ENCODE measurements at places on chromosomes 5 and 9.

- no peak for DNase-seq
Observed at GRCh38 chr9:99411479-99412115, 189.5 kb downstream of the SEC61B start.

DNA sequence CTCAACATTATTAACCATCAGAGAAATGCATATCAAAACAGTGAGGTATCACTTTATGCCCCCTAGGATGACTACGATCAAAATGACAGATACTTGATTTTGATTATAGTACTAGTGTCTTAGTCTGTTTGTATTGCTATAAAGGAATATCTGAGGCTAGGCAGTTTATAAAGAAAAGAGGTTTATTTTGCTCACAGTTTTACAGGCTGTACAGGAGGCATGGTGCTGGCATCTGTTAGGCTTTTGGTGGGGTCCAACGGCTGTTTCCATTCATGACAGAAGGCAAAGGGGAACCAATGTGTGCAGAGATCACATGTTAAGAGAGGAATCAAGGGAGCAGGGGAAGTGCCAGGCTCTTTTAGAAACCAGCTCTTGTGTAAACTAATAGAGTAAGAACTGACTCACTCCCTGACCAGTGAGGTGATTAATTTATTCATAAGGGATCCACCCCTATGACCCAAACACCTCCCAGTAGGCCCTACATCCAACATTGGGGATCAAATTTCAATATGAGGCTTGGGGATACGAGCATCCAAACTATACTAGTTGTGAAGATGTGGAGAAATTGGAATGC lies 16.0 kb upstream of the AFF4 start:
- DNase-seq, result no peak

GRCh38 chr5:402615-403359 lies 40.2 kb upstream of the EXOC3 start:
- DNase-seq, result no peak

- DNase-seq, result no peak
Observed at GRCh38 chr9:35691334-35691650, 1.6 kb upstream of the TPM2 start.

DNA sequence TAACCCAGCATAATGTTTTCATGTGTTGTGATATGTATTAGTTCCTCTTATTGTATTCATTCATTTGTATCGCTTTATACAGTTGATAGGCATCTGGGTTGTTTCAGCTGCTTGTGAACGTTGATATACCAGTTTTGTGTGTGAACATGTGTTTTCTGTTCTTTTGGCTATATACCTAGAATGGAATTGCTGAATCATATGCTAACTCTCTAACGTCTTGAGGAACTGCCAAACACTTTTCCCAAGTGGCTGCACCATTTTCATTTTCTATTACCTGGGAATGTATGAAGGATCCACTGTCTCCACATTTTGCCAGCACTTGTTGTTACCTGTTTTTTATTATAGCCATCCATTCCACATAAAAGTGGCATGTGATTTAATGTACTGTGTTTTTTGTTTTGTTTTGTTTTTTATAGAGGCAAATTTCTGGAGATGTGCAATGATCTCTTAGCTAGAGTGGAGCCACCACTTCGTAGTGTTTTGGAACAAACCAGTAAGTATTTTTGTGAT lies 34.6 kb downstream of the HSPA4 start:
- DNase-seq, result no peak

GRCh38 chr9:106403081-106403480 lies 459.9 kb upstream of the ZNF462 start:
- no peak for DNase-seq

- no peak for DNase-seq
Observed at GRCh38 chr5:33180900-33181299, 259.9 kb upstream of the TARS1 start.

GRCh38 chr9:136010615-136011361 lies 49.6 kb upstream of the UBAC1 start:
- no peak for DNase-seq

DNA sequence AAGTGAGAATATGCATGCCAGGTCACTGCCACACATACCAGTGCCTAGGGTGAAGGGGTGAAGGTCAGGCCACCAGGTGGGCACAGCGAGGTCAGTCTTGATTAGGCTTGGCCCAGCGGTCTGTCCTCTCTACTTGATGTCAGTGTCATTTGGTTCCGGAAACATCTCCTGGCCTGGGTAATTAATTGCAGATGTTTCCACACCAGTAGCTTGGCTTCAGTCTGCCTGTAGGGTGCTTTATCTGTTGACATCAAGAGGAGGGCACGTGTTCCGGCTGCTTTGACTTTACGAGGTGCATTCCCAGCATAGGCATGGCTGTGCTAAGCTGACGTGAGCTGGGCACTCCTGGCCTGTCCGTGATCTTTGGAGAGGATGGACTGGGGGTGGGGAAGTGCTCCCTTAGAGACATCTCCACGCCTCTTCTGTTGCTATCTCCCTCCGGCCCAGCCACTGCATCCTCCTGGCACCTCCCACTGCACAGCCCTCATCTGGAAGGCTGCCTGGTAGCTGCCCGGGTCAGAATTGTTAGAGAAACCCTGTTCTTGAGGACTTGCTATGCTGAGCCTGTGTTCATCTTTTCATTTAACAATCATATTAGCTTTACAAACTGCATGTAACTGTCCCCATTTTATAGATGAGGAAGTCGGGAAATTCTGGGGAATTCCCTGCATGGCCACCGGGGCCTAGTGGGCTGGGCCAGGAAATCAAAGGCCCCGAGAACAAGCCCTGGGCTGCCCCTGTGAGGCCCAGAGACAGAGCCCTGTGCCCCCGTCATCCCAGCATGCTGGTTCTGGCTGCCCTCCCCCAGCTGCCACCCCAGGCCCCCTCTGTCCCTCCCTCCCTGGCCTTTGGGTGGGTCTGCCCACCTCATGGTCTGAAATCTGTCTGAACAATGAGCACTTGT lies 29.1 kb downstream of the JADE2 start:
- DNase-seq, result no peak

DNA sequence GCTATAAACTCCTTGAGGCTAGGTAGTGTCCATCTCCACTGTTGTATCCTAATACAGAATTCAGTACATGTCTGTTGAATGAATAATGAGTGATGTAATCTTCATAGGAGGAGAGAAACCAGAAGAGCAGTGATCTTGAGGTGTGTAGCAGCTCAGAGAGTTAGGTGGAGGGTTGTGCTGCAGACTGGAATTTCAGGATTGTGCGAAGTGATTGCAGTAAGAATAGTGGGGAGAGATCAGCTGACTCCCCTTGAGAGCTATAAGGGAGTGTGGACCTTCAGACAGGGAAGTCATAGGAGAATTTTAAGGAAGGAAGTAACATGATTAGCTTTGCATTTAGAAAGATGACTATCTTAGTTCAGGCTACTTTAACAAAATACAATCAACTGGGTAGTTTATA lies 4.4 kb downstream of the SNX24 start:
- no peak for DNase-seq

- no peak for DNase-seq
Observed at GRCh38 chr9:112631313-112632070, 86.4 kb downstream of the INIP start.

DNA sequence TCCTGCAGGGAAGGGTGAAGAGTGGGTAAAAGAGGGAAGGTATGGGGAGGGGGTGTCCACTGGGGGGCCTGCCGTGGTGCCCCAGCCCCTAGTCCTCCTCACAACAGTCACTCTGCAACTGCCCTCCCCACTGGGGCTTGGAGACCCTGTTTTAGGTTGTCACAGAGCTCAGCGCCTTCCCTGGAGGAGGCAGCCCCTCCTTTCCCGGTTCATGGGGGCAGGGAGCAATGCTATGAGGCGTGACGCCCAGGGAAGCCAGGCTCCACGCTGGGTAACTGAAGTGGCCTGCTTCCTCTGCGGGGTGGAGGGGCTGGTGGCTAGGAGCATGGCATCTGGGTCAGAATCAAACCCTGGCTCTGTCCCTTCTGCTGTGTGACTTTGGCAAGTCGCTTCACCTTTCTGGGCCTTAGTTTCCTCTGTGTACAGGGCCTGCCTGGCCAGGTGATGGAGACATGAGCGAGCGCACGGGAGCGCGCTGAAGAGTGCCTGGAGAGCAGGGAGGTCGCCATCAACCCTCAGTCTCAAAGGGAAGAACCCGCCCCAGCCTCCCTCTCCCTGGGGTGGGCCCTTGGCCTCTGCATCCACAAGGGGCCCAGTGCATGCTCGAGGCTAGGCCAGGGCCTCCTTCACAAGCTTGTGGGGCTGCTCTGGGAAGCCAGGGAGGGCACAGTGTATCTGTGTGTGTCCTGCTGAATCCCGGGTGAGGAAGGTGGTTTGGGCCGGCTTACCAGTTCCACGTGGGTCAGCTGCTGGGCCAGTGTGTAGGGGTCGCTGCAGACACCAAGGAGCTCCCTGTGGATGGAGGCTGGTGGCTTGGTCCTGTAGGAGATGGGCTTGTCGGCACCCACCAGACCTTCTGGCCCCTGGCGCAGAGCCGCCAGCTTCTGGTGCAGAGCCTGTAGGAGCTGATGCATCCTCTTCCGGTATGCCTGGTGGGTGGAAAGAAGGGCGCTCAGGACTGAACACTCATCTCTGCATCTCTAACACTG lies 56.4 kb upstream of the RNF130 start:
- no peak for DNase-seq

GRCh38 chr5:135578685-135579341 lies at the start of gene CXCL14:
Gene CXCL14, minus strand, starts transcription at chr5:135578991. Its CDS starts 213 bp downstream, at chr5:135578778.
- no peak for DNase-seq

Data from stimulated activated CD8-positive, alpha-beta memory T cell treated with anti-CD3 and anti-CD28 coated beads, Interleukin-2, amount 100 ng/mL, for 1 hour (primary cell).